ENCODE measurements at places on chromosomes 3 and 15. TPM values are rescaled to one million over a fixed set of nuclear protein-coding genes. Genes with fewer than 3 reads are reported as not detected.

CCDC54 gene
- total RNA-seq, result not detected

CLRN1 gene
- not detected for total RNA-seq

CISH gene
- 146 TPM for total RNA-seq

ASB14 gene
- not detected for total RNA-seq

ILDR1 gene
- 0.59 TPM for total RNA-seq

Data from natural killer cell treated with Interleukin-12 subunit alpha and Interleukin-12 subunit beta and Interleukin-15 and Interleukin-18, amount 100 ng/mL, for 72 hours (primary cell).